ENCODE measurements at places on chromosomes 5 and 9.

- H3K36me3 ChIP-seq: no peaks in the 10 kb centered on the region
- no peak overlapping the region for H3K27ac ChIP-seq
- no peak for DNase-seq
- H3K27me3 ChIP-seq: peaks cover 28% of the 10 kb centered on the region
- H3K4me1 ChIP-seq: no peaks in the 10 kb centered on the region
Observed at GRCh38 chr5:178069909-178070308, 43.4 kb upstream of the N4BP3 start.

DNA sequence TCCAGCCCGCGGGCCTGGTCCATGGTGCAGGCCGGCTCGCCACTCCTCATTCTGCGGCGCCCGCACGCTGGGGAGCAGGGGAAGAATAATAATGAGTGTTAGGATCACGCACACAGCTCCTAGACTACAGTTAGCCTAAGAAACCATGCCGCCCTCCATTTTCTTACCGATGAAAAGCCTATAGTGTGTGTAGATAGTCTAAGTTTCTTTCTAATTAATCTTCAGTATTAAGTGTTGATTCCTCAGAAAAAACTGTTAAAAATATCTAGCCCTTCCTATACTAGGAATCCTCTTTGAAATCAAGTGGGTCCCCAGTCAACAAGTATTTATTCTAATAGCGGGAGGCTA is 9.3 kb downstream of the ZBED3 start:
- no peak for DNase-seq
- no peak overlapping the region for H3K27ac ChIP-seq
- peaks cover 8% of the 10 kb centered on the region for H3K4me1 ChIP-seq
- no peaks in the 10 kb centered on the region for H3K27me3 ChIP-seq

DNA sequence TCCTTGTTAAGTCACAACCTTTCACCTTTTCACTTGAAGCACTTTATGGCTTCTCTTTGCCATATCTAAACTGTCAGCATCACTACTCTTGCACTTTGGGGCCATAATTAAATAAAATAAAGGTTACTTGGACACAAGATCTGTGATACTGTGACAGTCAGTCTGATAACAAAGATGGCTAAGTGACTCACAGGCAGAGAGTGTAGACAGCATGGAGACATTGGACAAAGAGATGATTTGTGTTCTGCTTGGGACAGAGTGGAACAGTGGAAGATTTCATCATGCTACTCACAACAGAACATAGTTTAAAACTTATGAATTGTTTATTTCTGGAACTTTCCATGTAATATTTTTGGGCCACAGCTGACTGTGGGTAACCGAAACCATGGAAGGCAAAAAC is 81.7 kb upstream of the SMC5 start:
- no peaks in the 10 kb centered on the region for H3K4me1 ChIP-seq
- no peak overlapping the region for H3K4me3 ChIP-seq
- no peak overlapping the region for H3K27ac ChIP-seq
- no peak for DNase-seq

GRCh38 chr9:91416096-91416712 is 7.4 kb downstream of the NFIL3 start:
- DNase-seq: no peak
- H3K36me3 ChIP-seq: peaks cover 6% of the 10 kb centered on the region
- no peak overlapping the region for H3K27ac ChIP-seq
- no peaks in the 10 kb centered on the region for H3K27me3 ChIP-seq
- H3K4me3 ChIP-seq: no peak overlapping the region

- H3K27ac ChIP-seq: no peak overlapping the region
- H3K4me1 ChIP-seq: peaks cover 4% of the 10 kb centered on the region
- no peak for DNase-seq
- no peaks in the 10 kb centered on the region for H3K27me3 ChIP-seq
- no peak overlapping the region for H3K4me3 ChIP-seq
Observed at GRCh38 chr9:121910491-121911040, 182.5 kb downstream of the TTLL11 start.

DNA sequence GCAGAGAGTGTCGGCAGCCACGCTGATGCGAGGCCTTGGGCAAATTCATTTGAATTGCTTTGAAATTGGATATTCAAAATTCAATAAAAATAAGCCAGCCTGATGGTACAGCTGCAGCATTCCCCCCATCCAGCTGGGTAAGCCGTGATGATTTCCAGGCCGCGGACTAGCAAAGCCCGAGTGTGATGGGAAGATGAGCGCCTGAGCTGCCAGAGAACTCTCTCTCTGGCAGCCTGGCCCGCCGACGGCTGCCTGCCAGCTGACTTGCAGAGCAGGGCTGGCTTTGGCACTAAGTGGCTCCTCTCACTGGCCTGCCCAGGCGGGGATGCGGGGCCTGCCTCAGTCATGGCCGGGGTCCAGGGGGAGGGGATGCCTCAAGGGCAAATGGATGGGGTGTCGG is 268.3 kb upstream of the WWC1 start:
- H3K4me1 ChIP-seq: peaks cover 36% of the 10 kb centered on the region
- peaks cover 3% of the 10 kb centered on the region for H3K36me3 ChIP-seq
- peaks cover 16% of the 10 kb centered on the region for H3K27me3 ChIP-seq

- H3K36me3 ChIP-seq: no peaks in the 10 kb centered on the region
- H3K27me3 ChIP-seq: no peaks in the 10 kb centered on the region
- H3K27ac ChIP-seq: no peak overlapping the region
- peaks cover 3% of the 10 kb centered on the region for H3K4me1 ChIP-seq
Observed at GRCh38 chr5:57725658-57726504, 243.3 kb upstream of the ACTBL2 start.

- no peak overlapping the region for H3K27ac ChIP-seq
- no peak for DNase-seq
- H3K36me3 ChIP-seq: peaks cover 28% of the 10 kb centered on the region
- H3K4me1 ChIP-seq: peaks cover 1% of the 10 kb centered on the region
- no peak overlapping the region for H3K4me3 ChIP-seq
Observed at GRCh38 chr5:10289353-10289752, 18.3 kb downstream of the CMBL start.
